Stimulated activated CD4-positive, alpha-beta T cell treated with anti-CD3 and anti-CD28 coated beads, Interleukin-1b, Interleukin-23, amount 100 ng/mL, for 4 hours (primary cell): ENCODE measurements at places on chromosomes 2 and 18.

DNA sequence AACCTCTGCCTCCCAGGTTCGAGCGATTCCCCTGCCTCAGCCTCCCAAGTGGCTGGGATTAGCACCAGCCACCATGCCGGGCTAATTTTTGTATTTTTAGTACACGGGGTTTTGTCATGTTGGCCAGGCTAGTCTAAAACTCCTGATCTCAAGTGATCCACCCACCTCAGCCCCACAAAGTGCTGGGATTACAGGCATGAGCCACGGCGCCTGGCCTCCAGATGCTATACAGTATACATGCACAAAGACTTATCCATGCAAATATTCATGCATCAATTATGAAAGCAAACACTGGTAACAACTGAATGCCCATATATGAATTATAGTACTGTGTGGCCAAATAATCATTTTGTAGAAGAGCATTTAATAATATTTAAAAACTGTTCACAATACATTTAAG lies 36.0 kb upstream of the SOS1 start:
- no peak for DNase-seq

DNA sequence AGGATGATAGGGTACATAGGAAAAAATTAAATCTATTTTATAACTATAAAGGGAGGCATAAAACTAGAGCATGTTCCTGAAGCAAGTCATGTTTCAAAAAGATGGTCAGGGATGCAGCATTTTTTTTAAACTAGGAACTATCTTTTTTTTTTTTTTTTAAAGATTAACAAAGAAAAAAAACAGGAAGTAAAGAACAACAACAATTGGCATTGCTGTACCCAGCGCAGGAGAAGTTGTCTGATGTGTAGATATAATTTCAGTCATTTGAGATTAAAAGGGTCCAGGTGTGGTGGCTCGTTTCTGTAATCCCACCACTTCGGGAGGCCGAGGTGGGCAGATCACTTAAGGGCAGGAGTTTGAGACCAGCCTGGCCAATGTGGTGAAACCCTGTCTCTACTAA lies 41.5 kb downstream of the PMAIP1 start:
- no peak for DNase-seq

DNA sequence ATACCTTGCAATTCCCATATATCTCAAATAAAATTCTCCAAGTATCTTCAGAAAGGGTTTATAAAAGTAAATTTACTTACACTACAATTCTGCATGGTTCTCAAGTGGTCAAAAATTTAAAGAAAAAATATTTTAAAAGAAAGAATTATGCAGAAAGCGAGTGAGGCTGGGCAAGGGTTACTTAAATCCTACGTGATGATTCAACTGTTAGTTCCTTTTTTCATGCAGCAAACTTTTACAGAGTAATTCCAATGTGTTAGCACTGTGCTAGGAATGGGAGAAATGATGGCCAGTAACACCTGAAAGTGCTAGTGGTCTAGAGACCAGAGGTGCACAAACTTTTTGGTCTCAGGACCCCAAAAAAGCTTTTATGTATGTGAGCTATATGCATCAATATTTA lies 133.4 kb downstream of the ATAD2B start:
- DNase-seq, result no peak

DNA sequence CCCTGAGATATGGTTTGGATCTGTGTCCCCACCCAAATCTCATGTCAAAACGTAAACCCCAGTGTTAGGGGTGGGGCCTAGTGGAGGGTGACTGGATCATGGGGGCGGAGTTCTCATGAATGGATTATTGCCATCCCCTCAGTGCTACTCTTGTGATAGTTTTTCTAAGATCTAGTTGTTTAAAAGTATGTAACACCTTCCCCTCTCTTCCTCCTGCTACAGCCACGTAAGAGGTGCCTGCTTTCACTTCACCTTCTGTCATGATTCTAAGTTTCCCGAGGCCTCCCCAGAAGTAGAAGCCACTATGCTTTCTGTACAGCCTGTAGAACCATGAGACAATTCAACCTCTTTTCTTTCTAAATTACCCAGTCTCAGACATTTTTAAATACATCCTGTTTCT lies 16.9 kb downstream of the PUM2 start:
- DNase-seq, result no peak

- DNase-seq, result no peak
Observed at GRCh38 chr2:189157456-189157855, 22.1 kb downstream of the COL5A2 start.

DNA sequence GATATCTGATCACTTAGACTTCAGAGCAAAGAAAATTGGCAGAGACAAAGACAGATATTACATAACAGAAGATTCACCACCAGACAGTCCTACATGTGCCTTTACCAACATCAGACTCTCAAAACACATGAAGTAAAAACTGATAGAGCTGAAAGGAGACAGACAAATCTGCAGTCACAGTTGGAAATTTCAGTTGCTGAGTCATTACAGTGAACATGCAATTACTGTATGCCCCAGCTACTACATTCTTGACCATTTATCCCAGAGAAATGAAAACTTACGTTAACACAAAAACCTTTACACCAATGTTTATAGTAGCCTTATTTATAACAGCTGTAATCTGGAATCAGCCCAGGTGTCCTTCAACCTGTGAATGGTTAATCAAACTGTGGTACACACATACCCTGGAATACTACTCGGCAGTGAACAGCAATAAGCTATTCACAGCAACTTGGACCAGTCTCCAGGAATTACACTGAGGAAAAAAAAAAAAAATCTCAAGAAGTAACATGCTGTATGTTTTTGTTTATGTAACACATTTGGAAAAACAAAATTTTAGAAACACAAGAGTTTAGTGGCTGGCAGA lies 7.5 kb upstream of the SCLY start:
- DNase-seq, result no peak

- DNase-seq, result no peak
Observed at GRCh38 chr2:230946429-230947234, 21.6 kb upstream of the GPR55 start.

- DNase-seq, result no peak
Observed at GRCh38 chr2:233811732-233812131, 33.6 kb downstream of the MROH2A start.

GRCh38 chr2:11416931-11417330 lies 49.0 kb downstream of the E2F6 start:
- DNase-seq, result no peak

GRCh38 chr18:70025580-70025979 lies 77.9 kb upstream of the CD226 start:
- no peak for DNase-seq
